Ovary (tissue), 10 donors: ENCODE measurements at places on chromosomes 11 and 22. TPM values are rescaled to one million over a fixed set of nuclear protein-coding genes. Genes with fewer than 3 reads are reported as not detected.

DNA sequence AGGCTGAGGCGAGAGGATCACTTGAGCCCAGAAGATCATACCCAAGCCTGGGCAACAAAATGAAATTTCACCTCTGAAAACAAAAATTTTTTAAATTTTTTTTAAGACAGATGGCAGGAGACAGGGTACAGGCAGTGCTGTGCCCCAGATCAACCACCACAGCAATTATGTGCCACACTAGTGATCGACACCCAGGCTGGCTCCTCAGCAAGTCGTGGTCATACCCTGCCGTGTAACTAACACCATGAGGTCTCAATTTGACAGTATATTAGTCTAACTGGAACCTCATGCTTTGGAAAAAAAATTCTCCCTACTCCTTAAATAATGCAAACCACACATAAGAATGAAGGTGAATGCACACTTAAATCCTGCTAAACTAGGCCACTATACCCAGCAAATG is 8.3 kb downstream of the SF3A1 start:
- no peak for DNase-seq

FBLN1 gene
- 196 TPM for polyA plus RNA-seq

DERL3 gene
- 0.45 TPM for polyA plus RNA-seq

TEX54 gene
- not detected for polyA plus RNA-seq

GRCh38 chr22:49017482-49018329 is 810.0 kb downstream of the BRD1 start:
- DNase-seq, result peak; percentile 29

- no peak for DNase-seq
These were observed 52.8 kb upstream of the RRAS2 start for GRCh38 chr11:14411818-14412217.

P4HA3 gene
- 1.0 TPM for polyA plus RNA-seq

DNA sequence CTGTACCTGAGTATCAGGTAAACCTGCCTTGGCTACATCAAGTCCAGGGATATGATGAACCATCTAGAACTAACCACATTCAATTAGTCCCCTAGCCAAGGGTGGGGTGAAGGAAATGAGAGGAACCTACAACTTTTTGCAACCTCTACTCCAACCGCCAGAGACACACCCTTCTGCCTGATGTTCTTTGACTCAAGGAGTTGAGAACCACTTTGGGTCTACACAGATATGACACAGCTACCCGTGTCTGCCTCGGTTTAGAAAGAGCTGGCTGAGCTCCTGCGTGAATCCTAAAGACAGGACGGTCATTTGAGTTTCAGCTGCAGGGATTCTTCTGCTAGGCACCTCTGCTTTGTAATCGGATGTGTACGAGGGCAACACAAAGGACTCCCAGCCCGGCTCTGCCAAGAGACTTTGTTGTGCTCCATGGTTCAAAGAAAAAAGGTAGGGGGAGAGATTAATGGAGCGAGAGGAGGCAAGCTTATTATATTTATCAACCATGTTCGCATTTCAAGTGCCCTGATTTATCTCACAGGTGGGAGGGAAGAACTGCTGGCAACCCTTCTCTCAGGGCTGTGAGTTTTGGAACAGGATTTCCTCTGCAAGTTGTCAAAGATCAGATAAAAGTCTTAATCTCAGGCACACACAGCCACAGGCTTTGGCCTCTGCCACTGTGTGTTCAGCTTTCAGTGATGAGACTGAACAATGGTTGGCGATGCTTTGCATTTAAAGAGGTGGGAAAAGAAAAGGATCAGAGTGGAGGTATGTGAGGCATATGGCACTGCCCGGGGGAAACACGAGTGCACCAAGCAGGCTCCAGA is 35.1 kb downstream of the FLI1 start:
- DNase-seq, result no peak

GRCh38 chr11:19526119-19526518 is 186.5 kb upstream of the NAV2 start:
- DNase-seq, result no peak

DNA sequence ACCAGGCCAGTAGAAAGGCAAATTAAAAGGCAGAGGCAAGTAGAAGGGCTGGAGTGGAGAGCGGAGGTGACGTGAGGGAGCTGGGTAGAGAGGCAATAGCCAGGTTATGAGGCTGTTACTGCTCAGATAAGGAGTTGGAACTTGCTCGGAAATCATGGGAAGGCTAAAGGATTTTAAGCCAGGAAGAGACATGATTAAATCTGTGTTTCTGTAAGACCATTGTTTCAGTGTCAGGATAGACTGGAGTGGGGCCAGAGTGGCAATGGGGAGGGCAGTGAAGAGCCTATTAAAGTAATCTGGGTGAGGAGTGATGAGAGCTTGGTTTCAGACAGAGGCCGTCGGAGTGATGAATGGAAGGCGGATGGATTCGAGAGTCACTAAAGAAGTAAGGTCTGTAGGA is 39.0 kb downstream of the GRAMD1B start:
- no peak for DNase-seq

CENPM gene
- 1.0 TPM for polyA plus RNA-seq

LTO1 gene
- polyA plus RNA-seq, result 15.9 TPM

DNA sequence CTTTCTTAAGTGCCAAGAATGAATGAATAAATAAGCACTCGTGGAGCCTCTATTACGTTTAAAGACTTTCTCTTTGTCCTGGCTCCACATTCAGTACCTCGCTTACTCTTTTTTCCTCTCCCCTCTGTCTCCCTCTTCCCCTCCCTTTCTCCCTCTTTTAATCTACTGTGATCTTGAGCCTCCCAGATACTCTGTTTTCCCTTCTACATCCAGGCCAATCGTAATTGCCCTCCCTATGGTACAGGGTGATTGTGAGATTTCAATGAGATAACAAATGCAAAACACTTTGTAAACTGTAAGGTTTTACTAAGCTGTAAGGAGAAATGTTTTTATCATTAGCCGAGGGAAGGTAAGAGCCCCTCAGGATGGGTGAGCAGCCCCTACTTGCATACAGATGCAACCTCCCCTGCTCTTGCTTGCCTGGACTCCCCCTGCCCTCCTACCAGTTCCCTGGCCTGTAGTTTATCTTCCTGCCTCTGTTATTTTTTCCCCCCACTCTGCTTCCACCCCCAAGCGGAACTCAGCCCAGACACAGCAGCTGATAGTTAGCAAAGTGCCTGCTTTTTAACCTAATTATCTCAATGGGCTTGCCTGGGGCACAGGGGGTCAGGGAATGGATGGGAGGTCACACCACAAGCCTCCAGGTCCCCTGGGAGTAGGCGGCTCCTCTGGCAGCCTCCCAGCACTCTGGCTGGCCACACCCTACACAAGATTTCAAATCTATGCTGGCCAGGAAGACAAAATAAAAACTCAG is 76.9 kb upstream of the CADM1 start:
- no peak for DNase-seq

DNA sequence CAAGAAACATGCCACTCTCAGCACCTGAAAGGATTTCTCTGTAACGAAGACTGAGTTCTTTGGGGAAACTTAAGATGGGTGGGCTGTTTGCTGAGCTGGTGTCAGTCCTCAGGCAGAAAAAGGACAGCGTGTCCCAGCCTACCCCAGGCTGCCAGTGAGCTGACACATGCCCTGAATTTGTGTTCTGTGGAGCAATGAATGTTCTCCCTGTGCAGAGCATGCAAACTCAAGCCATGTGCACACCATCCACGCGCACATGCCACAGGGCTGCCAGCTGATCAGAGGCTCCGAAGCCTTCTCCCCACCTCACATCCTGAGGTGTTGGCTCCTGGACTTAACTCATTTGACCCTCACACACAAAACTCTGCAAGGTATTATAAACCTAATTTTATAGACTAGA is 104.9 kb downstream of the KCNC1 start:
- DNase-seq, result no peak

C11orf16 gene
- polyA plus RNA-seq, result not detected

DNA sequence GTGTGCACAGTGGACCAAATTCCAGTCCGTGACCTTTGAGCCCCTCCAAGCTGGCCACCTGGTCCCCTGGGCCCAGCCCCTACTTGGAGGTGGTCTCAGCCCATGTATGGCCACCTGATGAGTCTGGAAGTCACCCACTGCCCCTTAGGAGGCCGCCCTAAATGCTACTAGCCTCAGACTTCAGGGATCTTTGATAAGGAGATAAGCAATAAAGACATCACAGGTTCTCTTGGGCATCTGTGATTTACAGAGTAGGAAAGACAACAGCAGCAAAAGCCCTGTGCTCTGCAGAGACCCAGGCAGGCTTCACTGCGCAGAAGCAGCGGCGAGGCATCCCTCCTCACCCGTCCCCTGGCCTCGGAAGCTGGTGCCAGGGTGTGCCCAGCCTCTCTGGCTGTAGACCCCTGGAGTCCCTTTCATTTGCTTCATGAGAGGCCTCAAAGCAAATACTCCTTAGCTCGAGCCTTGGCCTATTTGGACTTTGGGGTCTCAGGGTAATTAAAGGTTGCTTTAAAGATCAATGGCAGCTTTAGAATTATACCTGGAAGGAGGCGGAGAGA is 360.1 kb downstream of the TBC1D22A start:
- DNase-seq, result no peak

- no peak for DNase-seq
These were observed 65.2 kb upstream of the CECR2 start for GRCh38 chr22:17303840-17304779.

DNA sequence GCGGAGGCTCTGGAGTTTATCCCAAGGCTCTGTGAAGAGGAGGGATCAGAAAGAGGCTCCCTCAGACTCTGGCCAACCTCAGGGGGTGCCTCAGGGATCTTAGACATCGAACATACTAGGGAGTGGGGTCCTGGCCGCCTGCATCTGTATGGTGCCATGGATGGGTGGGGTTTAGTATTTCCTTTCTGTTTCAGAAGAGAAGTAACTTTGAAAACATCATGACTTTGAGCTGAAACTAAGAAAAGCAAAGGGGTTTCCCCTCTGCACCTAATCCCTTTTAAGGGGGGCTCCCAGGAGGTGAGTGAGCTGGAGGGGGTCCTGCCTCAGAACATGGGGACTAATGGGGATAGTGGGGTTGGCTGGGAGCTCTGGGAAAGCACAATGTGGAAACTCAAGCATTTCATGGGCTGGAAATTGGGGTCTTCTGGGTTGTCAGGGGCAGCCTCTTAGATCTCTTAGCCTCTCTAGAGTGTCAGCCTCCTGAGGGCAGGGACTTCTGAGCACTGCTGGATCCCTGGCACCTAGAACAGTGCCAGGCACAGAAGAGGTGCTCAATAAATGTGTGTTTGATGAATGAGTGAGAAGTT is 11.8 kb upstream of the SSTR3 start:
- no peak for DNase-seq

LIF gene
- 1.1 TPM for polyA plus RNA-seq

LARGE2 gene
- 0.42 TPM for polyA plus RNA-seq

DNA sequence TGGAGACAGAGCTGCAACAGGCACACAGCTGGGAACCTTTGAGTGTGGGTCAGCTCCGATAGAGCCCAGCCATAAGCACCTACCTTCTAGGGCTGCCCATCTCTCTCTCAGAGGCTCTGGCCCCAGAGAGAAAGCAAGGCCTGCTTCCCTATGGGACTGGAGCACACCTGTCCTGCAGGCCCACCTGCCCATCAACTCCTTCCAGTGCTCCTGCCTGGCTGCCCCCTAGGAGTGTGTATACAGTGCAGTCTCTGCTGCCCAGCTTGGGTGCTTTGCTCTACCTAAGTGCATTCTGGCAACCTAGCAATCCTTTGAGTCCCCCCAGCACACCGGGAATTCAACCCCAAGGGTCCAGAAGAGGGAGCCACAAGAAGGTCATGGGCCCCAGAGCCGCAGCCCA is 21.0 kb downstream of the OR8G5 start:
- no peak for DNase-seq

GRCh38 chr11:132058211-132058772 is 687.9 kb downstream of the NTM start:
- DNase-seq, result no peak

- DNase-seq, result no peak
These were observed 31.7 kb upstream of the NAV2 start for GRCh38 chr11:19680829-19681368.

DNA sequence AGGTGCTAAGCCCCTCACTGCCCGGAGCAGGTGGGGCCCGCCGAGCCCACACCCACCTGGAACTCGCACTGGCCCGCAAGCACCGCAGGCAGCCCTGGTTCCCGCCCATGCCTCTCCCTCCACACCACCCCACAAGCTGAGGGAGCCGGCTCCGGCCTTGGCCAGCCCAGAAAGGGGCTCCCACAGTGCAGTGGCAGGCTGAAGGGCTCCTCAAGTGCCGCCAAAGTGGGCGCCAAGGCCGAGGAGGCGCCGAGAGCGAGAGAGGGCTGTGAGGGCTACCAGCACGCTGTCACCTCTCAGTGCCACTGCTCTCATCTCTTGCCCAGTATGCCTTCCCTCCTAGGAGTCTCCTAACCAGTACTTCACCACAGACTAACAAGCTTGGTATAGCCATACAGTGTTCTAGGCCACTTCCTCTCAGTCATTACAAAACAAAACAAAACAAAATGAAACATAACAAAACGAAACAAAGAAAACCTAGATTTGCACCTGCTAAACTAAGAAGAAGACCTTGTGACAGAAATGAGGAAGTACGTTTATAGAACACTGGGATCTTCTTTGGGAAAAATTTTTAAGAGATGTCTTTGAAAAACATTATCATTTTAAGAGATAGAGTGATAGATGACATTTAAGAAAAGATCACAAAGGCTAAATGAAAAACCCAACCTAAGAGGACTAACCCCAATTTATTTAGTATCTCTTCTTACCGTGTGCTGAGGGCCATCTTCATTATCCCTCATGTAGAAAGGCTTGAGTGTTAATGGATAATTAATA is 47.7 kb upstream of the GAB2 start:
- DNase-seq, result no peak

KRTAP5-9 gene
- polyA plus RNA-seq, result not detected

GRCh38 chr11:120254788-120255518 is 15.0 kb downstream of the POU2F3 start:
- no peak for DNase-seq

DNA sequence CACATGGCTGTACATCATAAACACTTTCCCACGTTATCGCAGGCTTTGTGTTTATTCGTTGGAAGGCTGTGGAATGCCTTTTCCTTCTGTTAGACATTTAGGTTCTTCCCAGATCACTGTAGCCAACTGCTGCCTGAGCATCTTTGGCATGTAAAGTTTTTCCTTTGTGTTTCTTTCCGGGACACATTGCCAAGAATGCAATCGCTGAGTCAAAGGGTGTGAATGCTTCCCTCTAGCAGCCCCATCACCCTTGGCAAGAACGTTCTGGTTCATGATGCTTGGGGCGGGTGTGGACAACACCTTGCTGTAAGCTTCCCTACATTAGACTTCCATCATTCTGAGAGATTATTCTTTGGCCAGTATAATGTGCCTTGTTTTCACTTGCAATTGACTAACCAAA is 136.2 kb downstream of the OSBP2 start:
- DNase-seq, result no peak

OR2AG2 gene
- polyA plus RNA-seq, result not detected

- no peak for DNase-seq
These were observed 414.6 kb upstream of the LUZP2 start for GRCh38 chr11:24082241-24082640.

- DNase-seq, result no peak
These were observed 23.8 kb downstream of the LRRC10B start for GRCh38 chr11:61532134-61533038.

C11orf86 gene
- not detected for polyA plus RNA-seq

DNA sequence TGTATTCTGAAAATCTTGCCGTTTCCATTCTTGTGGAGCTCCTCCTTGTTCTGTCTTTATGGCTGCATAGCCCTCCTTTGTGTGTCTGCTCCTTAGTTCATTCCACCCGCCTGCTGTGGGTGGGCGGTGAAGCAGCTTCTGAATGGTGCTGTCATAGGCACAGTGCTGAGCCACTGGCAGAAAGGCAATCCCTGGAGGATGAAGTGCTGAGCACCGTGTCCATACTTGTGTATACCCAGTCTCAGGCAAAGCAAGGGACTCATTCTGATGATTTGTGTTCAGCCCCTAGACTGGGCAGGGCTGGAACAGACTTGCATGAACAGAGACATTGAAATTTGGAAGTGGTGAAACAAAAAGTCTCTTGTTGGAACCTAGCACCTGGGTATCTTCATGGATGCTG is 134.9 kb downstream of the MYO18B start:
- no peak for DNase-seq
